PC-9 (cell line): ENCODE measurements at places on chromosomes 12 and 14. TPM values are rescaled to one million over a fixed set of nuclear protein-coding genes. Genes with fewer than 3 reads are reported as not detected.

MORN3 gene
- total RNA-seq, result 1.8 and 2.9 TPM in 2 replicates

DNA sequence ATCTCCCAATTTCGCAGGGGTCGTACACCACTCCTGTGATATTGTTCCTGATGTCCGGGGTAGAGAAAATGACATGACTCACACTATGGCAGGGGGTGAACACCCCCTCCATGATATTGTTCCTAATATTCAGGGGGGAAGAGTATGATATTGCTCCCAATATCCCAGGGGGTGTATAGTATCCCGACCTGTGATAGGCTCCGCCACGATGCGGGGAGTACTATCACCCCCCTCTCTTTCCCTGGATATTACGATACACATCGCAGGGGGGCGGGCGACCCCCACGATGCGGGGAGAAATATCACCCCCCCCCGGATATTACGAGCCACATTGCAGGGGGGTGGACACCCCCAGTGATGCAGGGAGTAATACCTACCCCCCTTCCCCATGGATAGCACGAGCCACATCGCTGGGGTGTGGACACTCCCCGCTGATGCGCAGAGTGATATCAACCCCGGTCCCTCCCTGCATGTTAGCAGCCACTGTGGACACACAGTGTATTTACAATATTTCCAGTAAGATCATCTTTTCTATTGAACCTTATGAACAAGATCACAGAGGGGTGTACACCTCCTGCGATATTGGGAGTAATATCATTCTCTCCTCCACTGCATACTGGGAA, 17.7 kb downstream of the SMIM41 start:
- DNase-seq, result no peak

GRCh38 chr14:23431486-23431885, 4.0 kb downstream of the MYH7 start:
- DNase-seq, result no peak

GRCh38 chr14:95545515-95546168, 10.8 kb downstream of the GLRX5 start:
- no peak for DNase-seq

DNA sequence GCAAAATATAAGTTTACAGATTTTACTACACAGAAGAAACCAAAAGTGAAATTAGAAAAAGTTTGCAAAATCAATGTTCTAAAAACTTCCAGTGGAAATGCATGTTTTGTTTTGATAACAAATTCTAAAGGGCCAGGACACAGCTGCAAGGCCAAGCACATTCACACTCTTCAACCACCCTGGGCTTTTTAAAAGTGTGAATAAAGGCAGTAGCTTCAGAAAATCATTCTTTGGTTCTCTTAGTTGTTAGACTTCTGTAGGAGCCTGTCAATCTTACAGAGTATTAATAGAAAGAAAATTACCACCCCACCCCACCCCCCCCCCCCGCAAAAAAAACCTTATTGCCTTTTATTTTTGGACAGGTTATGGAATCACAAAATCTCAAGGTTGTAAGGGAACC, 105.2 kb upstream of the EGLN3 start:
- DNase-seq, result no peak

DNA sequence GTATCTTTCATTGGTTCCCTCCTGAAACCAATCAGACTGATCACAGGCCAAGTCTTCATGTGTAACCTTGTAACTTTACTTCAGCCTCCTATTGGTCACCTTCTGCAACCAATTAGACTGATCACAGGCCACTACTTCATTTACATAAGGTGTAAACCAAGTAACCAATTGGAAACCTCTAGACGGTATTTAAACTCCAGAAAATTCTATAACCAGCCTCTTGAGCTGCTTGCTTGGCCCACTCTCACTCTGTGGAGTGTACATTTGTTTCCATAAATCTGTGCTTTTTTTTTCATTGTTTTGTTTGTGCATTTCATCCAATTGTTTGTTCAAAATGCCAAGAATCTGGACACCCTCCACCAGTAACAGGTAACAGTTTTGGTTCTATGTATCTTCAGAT, 47.5 kb downstream of the EIF2S3B start:
- DNase-seq, result no peak

- DNase-seq, result no peak
Observed at GRCh38 chr14:76086636-76087035, 65.1 kb upstream of the GPATCH2L start.

LRFN5 gene
- total RNA-seq, result not detected in 2 replicates

- DNase-seq, result no peak
Observed at GRCh38 chr14:81268016-81268416, 47.3 kb upstream of the GTF2A1 start.

DNA sequence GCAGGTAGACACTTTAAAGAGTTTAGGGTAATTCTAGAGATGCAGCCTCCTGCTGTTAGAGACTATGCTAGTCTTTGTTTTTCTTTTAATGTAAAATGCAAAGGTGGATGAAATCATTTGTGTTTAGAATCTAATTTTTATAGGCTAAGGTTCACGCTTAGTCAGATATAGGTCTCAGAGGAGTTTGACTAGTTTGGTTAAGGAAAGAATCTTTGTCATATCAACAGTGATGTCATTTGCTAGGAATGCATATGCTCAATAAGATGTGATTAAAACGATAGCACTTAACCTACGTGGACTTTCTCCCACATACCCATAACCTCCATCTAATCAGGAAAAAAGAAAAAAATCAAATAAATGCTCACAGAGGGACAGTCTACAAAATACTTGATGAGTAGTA, 859.3 kb upstream of the ATXN7L3B start:
- peak; percentile 89 for DNase-seq

DNA sequence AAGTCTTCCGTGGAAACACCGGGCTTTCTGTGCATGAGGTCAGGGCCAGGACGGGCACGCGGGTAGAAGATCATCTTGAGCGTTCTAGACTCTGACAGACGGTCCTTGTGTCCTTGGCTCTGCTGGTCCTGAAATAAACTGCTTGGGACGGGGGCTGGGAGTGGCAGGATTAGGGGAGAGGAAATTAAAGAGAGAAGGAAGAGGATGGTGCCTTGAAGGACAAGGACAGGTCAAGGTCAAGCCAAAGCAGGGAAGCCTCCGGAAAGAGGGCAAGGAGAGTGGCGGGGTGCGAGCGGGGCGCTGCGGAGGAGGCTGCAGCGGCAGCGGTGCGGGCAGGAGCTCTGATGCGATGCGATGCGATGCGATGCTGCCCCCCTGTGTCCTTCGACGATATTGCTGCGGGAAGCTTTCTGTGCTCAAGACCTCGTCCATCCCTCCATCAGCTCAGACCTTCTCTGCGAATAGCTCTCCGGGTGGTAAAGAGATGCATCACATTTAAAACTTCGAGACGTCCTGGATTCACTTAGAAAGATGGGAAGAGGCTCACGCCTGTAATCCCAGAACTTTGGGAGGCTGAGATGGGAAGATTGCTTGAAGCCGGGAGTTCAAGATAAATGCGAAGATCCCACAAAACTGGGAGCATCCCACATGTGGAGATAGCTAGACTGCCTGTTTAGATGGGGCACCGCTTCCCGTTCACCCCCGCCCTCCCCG, 110.1 kb upstream of the TMEM132D start:
- DNase-seq, result no peak

SLC41A2 gene
- total RNA-seq, result 12.7 and 14.8 TPM in 2 replicates

COPS7A gene
- 88.7 and 116 TPM in 2 replicates for total RNA-seq

GRCh38 chr14:21071225-21072030, 1.3 kb downstream of the ARHGEF40 start:
- DNase-seq, result peak; percentile 47

DNA sequence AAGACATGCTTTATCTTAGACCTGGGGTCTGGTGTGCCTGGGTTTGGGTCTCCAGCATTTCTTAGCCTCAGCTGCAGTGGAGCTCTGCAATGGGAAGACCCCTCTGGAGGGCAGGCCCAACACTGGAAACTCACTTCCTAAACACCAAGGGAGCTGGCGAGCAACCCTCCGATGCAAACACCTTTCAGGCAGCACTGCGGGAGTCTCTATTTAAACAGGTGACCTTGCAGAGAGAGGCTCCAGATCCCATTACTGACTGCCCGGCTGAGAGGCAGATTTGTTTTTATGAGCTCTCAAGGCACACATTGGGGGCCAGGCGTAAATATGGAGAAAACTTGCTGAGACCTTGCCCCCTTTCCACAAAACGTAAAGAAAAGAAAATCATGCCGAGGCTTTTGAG, 195.5 kb downstream of the PAX9 start:
- no peak for DNase-seq

GRCh38 chr12:54997929-54998522, 13.5 kb upstream of the TESPA1 start:
- DNase-seq, result no peak

GRCh38 chr14:95553141-95553540, 18.3 kb downstream of the GLRX5 start:
- DNase-seq, result no peak

DNA sequence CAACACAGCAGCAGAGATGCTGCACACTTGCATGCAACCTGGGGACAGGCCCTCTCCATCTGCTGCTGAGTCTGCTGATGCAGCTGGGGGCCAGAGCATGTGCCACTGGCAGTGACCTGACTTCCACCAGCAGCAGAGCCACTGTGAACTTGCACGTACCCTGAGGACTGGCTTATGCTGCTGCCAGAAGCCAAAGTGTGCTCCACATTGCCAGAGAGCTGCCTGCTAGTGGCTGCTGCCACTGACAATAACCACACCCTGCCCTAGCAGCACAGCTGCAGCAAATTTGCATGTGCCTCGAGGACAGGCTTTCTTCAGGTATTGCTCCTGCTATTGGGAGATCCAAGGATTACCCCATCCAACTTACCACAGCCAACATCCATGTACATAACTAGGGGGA, 4.5 kb upstream of the PRR4 start:
- no peak for DNase-seq

MMP14 gene
- total RNA-seq, result 22.4 and 34.8 TPM in 2 replicates

E2F7 gene
- 9.8 and 14.6 TPM in 2 replicates for total RNA-seq

PIWIL1 gene
- not detected in 2 replicates for total RNA-seq

GRCh38 chr12:47545938-47546609, 159.8 kb downstream of the RPAP3 start:
- no peak for DNase-seq

FANCM gene
- 9.9 and 14.1 TPM in 2 replicates for total RNA-seq

ISM2 gene
- total RNA-seq, result 0.20 TPM in 1 of 2 replicates, not detected in the other

GRCh38 chr12:25675808-25676207, 122.7 kb upstream of the LMNTD1 start:
- DNase-seq, result no peak

GRCh38 chr12:79689061-79689476, 1.7 kb downstream of the PAWR start:
- DNase-seq, result no peak

DNA sequence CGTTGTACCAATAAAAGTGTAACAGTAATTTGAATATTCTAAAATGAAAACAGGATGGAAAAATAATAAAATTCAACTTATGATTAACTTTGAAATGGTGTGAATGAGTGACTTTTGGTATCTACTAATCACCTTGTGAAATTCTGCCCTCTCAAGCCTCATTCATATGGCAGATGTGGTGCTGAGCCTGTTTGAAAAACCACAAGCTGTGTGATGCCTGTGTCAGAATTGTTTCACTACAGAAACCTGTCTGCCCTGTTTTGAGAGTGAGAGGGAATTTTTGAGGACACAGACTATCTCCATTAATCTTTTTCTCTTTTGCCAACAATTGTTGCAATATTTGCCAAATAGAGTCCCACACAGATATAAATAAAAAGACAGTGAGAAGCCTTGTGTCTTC, 3.9 kb upstream of the RNU6-7 start:
- DNase-seq, result no peak

SMIM41 gene
- 0.28 TPM in 1 of 2 replicates, not detected in the other for total RNA-seq

GRCh38 chr14:50062438-50063085, 53.8 kb downstream of the VCPKMT start:
- peak; percentile 87 for DNase-seq

GRCh38 chr12:77645966-77646598, 184.6 kb upstream of the NAV3 start:
- DNase-seq, result no peak
